ENCODE measurements at places on chromosomes 4 and X.

GRCh38 chr4:123378794-123379193 lies 17.8 kb upstream of the SPRY1 start:
- no peak for DNase-seq

- DNase-seq, result no peak
Measured at GRCh38 chr4:120156120-120156718, 89.6 kb upstream of the MAD2L1 start.

- no peak for DNase-seq
Measured at GRCh38 chr4:159600061-159600460, 497.2 kb downstream of the RAPGEF2 start.

DNA sequence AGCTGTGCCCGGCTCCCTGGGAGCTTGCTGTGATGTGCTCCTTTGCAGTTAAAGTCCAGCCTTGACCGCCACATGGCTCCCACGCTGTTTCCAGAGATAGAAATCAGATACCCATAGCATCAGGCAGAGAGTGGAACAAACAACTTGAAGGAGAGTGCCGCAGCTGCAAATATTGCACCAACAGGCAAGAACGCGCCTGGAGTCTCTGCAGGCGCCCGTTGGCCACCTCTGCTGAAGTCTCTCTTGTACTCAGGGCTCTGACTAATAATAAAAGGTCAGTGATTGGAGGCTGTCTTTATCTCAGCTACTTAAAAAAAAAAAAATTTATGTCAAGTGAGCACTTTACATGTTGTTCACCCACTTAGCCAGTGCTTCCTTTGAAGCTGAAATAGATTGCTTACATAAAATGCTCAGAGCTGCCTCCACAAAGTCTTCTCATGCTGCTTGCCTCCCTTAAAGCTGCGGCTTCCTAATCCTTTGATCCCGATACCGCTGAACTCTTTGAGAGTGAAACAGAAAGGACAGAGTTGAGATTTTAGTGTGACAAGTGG lies 30.9 kb upstream of the TENM3 start:
- no peak for DNase-seq

DNA sequence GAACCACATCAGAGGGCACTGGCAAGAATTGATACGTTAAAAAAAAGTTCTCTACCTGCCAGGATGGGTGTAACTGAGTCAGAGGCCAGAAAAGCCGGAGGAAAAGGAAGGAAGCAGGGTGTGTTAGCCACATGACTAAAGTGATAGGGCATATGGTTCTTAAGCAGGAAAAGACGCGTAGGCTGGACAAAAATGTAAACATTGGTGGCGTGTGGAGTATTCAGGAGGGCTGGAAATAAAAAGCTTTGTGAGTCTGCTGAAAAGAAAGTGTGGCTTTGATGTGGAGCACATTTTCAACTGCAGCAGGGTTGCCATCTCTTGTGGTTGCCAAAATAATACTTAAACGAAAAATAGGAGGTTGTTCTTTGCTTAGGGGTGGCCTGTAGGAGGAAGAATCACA lies 186.5 kb upstream of the RPL34 start:
- DNase-seq, result no peak

DNA sequence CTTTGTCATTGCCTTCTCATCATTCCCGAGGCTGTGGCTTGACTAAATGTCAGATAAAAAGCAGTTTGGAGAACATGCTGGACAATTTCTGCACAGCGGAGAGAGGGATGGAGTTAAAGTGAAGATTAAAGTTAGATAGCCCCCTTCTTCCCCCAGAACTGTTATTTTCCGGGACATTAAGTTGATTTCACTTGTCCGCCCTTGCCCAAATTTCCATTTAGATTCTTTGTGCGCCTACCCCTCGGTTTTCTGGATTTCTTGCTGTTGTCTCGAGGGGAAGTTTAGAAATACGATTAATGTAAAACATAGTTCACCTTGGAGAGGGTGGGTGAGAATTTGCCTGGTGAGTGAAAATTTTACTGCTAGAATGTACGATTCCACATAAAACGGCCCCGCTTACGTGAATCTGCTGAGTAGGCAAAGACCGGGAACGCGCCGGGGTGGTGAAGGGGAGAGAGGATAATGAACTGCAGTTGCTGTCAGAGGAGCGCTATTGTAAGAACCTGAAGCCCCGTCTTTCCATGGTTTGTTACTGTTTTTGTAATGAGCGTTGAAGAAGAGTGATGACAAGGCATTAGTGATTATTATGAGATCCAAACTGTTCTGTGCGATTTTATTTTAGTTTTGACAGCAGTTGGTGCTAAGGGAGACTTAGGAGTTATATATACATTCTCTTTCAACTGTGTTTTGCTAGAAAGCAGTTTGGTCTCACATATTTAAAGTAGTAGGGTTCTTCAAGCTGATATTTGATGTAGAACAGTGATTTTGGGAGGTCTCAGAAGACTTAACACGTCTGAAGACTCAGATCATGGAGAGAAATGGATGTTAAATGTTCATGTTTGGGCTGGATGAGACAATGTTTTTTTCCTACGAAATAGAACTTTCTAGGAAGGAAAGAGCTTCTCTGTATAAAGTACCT lies 73.0 kb downstream of the AFF1 start:
- peak; percentile 40 for DNase-seq

- no peak for DNase-seq
Measured at GRCh38 chr4:147638942-147639341, 21.7 kb downstream of the TMEM184C start.

GRCh38 chr4:158760866-158761265 lies 8.0 kb upstream of the FNIP2 start:
- no peak for DNase-seq

GRCh38 chr4:147846318-147847155 lies 114.6 kb downstream of the ARHGAP10 start:
- DNase-seq, result no peak

DNA sequence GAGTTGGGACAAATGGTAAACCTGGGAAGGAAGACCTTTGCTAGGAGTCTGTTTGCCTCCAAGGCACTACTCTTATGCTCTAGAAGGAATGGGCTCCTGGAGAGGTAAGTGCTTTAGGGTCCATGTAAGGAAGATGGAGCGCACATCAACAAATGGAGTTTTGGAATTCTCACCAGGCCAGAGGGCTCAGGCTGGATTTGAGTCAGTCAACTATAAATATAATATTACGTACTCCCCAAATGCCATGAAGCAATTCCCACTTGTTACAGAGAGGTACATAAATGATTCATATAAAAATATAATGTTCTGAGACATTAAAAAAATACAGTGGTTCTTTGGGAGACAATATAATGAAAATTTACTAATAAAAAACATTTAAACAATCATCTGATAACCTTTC lies 1.6 kb upstream of the SLC9B1 start:
- DNase-seq, result no peak

- DNase-seq, result no peak
Measured at GRCh38 chr4:133424605-133425004, 275.5 kb downstream of the PCDH10 start.

- DNase-seq, result no peak
Measured at GRCh38 chr4:152369902-152370295, 166.0 kb downstream of the FBXW7 start.

DNA sequence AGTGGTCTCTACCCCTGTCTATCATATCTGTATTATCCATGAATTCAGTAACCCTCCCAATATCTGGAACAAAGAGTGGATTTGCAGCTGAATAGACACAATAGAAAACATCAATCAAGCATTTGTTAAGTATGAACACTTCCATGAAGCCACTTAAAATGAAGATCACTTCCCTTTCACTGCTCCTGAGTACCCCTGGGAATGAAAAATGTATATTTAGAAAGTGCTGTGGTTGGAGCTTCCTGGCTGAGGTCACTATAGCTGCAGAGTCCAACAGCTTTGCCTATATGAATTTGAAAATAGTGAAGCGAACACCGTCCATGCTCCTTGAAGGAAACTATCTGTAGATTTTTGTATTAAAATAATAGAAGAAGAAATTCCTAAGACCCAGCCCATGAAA lies 227.0 kb downstream of the DTHD1 start:
- DNase-seq, result no peak

DNA sequence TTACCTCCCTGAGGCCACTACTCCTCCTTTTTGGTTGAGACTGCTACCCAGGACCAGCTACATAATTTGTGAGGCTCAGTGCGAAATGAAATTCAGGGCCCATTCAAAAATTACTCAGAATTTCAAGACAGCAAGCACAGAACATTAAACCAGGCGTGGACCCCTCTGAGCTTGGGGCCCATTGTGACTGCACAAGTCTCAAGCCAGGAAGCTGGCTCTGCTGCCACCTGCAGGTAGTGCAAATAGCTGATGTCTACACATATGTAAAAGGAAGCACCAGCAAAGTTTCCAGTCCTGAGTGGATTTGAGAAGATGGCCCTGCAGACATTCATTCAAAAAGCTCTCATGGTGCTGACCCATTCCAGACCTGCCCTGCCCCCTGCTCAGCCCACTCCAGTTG lies 213.4 kb upstream of the LNX1 start:
- no peak for DNase-seq

DNA sequence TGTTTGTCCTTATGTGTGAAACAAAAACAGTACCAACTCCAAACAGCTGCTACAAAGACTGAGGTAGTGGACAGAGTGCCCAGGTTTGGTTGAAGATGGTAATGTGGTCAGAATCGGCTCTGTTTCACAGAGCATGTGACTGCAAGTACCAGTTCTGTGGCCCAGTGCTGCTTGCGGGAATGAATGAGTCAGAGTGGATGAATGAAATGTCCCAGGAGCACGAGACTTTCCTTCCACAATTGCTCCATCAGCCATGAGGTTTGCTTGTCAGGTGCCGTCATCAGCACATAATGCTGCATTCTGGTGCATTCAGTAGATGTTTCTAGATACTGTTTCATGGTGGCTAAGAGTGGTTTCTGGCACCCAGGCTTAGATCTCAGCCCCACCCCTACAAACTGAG lies 84.2 kb downstream of the GPR143 start:
- DNase-seq, result no peak

- DNase-seq, result no peak
Measured at GRCh38 chr4:113958766-113959538, 20.5 kb downstream of the ARSJ start.

- no peak for DNase-seq
Measured at GRCh38 chr4:77062856-77063255, 12.9 kb downstream of the CCNI start.

DNA sequence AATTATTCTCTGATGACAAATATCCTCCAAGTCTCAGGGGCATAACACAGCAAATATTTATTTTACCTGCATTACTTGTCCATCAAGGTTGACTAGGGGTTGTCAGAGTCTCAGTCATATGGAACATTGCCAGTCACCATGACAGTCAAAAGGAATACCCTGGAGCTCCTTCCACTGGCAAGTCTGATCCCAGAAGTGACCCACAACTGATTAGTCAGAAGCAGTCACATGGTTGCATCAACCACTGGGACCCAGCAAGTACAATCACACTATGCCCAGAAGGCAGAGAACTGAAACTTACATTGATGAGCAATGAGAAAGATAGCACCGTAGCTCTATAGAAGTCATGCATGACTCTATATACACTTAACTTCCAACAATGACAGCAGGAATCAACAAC lies 41.9 kb upstream of the SOD3 start:
- DNase-seq, result no peak

DNA sequence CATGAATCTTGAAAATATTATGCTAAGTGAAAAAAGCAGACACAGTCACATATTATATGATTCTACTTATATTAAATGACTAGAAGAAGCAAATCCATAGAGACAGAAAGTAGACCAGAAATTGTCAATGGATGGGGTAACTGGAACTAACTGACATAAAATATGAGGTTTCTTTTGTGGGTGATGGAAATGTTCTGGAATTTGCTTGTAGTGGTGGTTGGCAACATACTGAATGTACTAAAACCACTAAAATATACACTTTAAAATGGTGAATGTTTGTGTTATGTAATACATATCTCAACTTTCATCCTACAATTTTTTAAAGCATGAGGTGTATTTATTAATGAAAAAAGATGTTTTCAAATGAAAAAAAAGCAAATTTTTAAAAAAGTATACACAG lies 14.7 kb downstream of the CNOT6L start:
- no peak for DNase-seq

DNA sequence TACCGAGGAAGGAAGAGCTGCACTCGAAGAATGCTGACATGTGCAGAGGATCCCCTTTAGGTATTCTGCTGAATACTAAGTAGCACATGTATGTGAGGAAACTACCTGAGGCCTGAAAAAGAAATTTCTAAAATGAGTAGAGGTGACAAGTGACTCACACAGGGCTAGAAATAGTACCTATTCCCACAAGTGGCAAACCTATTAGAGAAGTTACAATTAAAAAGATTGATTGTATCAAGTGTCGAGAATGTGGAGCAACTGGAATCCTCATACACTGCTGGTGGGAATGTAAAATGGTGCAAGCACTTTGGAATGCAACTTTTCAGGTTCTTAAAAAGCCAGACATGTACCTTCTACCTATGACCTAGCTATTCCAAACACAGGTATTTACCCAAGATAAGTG lies 47.4 kb downstream of the CCSER1 start:
- DNase-seq, result no peak

DNA sequence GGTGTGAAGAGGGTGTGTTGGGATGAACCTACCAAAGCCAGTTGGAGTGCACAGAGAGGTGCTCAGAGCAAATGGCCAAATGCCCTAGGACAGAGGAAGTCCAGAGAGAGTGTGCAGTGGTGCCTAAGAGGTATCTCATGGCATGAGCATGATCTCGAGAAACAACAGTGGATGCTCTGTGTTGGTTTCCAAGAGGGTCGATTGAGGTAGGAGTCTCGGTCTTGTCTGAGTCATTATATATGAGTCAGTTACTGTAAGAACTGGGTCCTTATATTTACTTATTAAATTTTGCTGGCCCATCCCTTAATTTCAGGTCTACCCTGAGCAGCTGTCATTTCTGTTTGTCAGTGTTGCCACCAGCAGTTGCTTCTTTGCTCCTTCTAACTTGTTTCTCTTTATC lies 86.6 kb upstream of the TMEM150C start:
- DNase-seq, result no peak

DNA sequence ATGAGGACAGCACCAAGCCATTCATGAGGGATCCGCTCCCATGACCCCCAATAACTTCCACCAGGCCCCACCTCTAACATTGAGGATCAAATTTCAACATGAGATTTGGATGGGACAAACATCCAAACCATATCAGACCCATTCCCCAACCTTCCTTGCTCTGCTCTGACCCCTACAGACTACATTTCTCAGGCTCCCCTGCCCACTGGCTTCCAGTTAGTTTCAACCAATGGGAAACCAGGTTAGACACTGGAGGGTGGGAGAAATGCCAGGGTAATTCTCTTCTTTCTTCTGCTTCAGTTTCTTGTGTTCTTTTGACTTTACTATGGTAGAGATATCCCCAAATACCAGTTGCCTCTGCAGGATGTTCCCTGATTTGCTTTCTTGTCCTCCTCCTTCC lies 125.7 kb downstream of the CLCN4 start:
- no peak for DNase-seq

DNA sequence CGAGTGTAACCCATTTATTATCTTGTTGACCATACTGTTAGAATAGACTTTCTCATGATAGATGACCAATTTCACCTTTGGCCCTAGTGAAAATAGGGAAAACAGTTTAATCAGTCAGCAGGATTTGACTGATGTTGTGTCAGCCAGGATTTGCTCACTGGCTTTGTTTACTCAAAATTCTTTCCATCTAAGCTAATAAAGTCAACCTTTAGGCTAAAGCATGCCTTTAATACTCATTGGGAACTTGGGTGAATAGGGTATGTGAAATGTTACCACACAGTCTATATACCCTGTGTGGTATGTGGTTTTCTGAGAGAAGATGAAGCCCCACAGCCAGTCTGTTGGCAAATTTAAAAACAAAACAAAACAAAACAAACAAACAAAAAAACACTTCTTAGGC lies 18.7 kb upstream of the SPANXB1 start:
- no peak for DNase-seq

GRCh38 chr4:113232194-113232593 lies 182.7 kb downstream of the ANK2 start:
- DNase-seq, result no peak

- peak; percentile 2 for DNase-seq
Measured at GRCh38 chr4:69057620-69058409, 38.5 kb upstream of the UGT2B7 start.
